ENCODE measurements at places on chromosomes 4 and X.

DNA sequence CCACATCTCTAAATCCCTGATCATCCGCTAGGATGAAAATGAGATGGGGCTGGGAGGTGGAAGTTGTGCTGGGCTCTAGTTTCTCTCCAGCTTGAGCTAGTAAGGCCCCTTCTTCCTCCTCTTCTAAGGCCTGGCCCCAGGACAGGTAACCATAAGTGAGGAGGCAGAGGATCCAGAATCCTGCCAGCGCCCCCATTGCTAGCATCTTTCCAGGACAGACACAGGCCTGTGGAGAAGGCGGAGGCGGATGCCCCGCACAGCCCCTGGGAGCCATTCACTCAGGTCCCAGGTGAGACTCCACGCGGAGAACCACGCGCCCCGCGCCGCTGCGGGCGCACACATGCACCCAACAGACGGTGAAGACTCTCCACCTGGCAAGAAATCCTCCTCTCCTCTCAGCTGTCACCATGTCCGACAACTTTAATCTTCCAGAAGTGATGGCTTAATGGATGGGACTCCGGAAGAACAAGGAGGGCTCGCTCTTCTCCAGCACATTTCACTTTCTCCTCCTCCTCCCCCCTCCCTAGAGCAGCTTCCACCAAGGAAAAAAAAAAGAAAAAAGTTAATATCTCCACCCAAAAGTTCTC, 793 bp downstream of the ARSJ start:
- no peak for DNase-seq

- DNase-seq = no peak
These were observed 61.3 kb downstream of the AR start for GRCh38 chrX:67604979-67605703.

- no peak for DNase-seq
These were observed 29.2 kb downstream of the SMIM14 start for GRCh38 chr4:39609454-39609931.

DNA sequence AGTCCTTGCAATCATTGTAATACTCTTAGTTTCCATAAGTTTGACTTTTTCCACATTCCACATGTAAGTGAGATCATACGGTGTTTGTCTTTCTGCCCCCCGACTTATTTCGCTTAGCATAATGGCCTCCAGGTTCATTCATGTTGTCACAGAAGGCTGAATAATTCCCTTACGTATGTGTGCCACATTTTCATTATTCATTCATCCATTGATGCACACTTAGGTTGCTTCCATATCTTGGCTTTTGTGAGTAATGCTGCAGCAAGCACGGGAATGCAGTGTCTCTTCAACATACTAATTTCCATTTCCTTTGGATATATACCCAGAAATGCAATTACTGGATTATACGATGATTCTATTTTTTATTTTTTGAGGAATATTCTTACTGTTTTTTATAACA, 22.0 kb upstream of the VEGFC start:
- DNase-seq = no peak

- no peak for DNase-seq
These were observed 3.1 kb upstream of the BCORL1 start for GRCh38 chrX:129979207-129979920.

- DNase-seq = no peak
These were observed 607.4 kb upstream of the FAM241A start for GRCh38 chr4:111537871-111538270.

DNA sequence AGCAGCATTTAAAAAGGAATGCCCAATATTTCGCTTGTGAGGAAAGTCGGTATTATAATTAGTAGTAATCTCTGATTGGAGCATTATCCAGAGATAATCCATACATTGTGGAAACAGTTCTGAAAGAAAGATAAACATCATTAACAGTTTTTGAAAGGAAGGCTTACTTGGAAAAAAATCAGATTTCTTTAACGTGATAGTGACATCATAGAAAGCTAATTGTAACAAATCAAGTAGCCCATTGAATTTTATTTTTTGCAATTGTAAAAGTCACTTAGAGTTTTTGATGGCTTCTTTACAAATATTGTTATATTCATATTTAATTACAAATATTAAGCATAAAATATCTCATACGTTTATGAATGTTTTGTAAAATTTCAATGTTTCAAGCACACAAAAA, 11.6 kb upstream of the NR3C2 start:
- DNase-seq = no peak

- no peak for DNase-seq
These were observed 3.9 kb downstream of the HMX1 start for GRCh38 chr4:8867624-8868320.

GRCh38 chr4:142160509-142160908, 524.1 kb downstream of the IL15 start:
- DNase-seq = no peak

DNA sequence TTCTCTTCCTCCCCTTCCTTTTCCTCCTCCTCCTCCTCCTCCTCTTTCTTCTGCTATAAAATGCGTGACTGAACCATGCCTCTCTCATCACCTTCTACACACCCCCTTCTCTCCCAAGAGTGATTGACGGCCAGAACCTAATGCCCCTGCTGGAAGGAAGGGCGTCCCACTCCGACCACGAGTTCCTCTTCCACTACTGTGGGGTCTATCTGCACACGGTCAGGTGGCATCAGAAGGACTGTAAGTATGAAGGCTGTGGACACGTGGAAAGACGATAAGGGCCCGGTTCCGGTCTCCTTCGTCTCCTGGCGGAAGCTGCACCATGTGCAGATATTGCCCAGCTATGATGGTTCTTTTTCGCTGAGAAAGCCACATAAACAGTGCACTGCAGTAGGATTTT, 12.1 kb upstream of the ARSF start:
- DNase-seq = no peak
